ENCODE measurements at places on chromosomes 2 and 18.
A peak's percentile ranks its signal among the peaks of the same experiment; 100 is the strongest.

DNA sequence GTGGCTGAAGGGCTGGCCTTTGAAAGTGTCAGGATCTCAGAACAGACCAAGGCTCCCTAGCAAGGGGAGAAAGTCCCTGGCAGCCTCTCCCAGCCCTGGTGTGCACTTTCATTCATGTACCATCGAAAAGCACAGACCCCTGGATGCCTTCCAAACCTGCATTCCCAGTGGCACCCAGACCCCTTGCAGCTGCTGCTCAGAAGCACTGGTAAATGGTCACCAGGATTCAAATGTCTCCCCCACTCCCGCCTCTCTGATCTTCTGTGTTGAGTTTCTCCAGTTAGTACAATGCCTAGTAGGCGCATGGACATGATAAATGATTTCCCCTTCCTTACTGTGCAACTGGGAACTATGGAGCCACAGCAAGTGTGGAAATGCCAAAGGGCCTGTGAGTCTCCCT is 180.0 kb downstream of the GLI2 start:
- DNase-seq = no peak

GRCh38 chr18:79733135-79733701 is 53.6 kb downstream of the CTDP1 start:
- DNase-seq = no peak

DNA sequence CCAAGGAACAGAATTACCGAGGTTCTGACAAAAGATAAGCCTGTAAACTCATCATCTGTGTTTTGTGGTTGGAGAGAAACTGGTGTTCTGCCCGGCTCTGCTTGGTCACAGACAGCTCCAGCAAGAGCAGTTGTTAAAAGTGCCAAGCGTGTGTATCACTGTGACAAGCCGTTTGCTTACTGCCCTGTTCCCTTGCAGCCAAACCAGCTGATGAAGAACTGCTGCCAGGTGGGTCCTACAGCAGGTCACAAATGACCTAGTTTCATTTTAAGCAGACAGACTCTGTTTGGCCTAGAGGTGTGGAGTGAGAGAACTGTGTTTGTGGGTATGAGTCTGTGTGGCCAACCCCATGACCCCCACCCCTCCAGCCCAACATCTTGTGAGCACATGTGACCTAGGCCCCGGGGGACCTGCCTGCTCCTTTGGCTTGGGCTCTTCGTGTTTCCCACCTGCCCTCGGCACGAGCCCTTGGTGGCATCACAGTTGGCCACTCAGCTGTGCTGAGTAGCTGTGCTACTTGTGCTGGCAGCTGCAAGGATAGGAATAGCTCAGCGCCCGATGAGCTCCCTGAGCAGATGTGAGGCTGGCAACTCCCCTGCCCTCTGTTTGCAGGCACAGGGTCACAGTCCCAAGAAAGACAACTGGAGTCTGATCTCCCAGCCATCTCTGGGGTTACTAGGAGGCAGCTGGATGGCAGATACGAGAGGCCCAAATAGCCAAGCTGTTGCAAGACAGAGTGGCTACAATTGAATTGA is 9.7 kb downstream of the OXER1 start:
- no peak for DNase-seq

DNA sequence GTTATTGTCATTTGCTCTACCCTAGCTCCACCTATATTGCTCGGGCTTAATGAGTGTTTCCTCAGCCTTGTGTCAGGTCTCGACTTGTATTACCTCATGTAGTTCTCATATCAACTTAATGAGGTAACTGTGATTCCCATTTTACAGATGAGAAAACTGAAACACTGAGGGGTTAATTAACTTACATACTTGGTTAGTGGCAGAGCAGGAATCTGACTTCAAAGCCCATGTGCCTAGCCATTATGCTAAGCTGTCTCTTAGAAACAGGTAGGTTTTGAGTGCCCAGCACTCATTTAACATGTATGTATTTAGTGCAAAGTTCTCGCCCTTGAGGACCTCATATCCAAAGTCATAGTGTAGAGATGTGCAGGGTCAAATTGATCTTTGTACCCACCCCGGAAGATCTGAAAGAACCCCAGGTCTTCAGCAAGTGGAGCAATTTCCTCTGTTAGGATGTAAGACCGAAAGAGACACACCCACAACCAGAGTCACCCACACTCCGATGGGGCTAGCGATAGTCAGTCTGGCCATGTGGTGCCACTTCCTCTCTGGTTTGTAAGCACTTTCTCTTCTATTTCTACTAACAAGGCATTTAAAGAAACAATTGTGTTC is 121.0 kb upstream of the SLC39A10 start:
- DNase-seq = no peak

DNA sequence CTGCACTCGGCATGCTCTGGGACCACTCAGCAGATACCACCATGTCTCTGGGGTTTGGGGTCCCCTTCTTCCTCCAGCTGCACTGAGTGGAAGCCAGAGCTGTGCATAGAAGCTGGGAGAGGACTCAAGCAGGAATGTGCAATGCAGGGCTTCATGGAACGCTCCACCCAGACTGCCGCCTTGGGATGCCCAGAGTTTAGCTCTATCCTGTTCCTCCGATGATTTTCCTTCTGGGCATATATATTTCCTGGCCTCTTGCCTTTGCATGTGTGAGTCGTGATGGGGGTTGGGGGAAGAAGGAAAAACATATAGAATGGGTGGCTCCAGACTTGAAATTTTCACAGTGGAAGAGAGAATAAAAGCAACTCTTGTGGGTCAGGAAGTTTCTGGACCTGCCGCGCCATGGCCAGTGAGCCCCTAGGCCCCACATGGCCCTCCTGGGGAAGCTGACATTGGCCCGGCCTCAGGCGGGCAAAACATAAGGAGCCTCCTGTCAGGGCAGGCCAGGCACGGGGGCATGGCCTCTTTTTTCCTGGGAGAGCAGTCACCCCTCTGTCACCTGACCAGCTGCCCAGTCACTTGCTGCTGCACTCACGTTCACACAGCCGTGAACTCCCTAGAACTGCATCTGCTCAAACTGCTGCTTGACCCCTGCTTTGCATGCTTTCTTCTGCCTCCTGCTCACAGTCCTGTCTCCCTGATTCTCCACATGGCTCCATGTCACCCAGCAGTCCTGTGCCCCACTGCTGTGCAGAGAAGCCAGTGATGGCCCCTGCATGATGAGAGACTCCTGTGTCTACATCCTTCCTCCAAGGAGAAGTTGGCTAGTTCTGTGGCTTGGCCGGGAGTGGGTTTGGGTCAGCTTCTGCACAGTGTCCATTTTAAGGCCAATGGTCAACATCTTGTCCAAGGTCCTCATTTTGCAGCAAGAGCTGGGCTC is 197.8 kb downstream of the CTIF start:
- no peak for DNase-seq

GRCh38 chr2:20021405-20022009 is 9.0 kb upstream of the MATN3 start:
- DNase-seq = no peak

- no peak for DNase-seq
Measured at GRCh38 chr2:165435611-165436010, 33.9 kb upstream of the CSRNP3 start.

DNA sequence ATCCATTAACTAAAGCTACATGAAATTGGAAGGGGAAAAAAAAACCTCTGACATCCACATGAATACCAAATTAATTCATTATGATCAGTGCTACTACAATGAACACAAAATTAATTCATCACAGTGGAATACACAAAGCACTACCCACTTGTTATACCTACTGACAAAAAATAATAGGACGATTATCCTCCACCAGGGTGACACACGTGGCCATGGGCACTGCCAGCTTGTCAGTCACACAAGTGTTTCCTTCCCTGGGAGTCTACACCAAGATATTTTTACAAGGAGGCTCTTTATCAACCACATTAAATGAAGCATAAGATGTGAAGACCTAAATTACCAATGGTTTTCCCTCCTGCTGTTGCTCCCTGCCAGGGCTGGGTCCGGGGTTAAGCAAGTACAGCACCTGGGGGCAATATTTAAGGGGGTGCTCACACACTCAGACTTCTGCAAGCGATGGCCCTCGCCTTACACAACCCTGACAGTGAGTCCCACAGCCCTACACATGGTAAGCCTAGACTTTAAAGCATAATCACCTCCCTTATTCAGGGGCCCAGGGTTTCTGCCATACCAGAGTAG is 90.1 kb downstream of the TCF4 start:
- no peak for DNase-seq

DNA sequence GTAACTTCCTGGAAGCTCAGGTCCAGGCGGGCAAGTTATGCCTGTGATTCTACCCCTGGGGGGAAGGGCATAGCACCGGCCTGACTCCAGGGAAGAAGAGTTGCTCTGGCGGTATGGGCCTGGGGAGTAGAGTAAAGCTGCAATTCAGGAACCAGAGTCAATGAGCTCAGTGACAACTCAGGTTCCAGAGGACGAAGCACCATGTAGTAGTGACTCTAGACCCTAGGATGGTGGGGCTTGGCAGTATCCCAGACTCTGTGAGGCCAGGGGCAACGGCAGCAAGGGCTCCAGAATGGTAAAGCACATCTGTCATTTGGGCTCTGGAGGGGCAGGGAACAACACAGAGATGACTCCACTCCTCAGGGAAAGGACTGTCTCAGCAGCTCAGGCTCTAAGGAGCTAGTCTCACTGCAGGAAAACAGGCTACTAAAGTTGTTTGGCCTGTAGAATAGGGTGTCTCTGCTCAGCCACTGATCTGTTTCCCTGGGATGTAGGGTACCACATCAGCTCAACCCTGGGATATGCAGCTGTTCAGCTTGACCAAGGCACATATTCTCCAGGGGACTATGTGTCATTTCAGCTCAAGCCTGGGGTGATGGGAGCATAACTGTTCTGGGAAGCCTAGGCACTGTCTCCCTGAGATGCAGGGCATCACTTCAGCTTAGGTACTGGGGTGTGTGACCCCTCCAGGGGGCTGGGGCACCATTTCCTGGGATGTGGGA is 36.2 kb upstream of the RHOB start:
- DNase-seq = no peak

DNA sequence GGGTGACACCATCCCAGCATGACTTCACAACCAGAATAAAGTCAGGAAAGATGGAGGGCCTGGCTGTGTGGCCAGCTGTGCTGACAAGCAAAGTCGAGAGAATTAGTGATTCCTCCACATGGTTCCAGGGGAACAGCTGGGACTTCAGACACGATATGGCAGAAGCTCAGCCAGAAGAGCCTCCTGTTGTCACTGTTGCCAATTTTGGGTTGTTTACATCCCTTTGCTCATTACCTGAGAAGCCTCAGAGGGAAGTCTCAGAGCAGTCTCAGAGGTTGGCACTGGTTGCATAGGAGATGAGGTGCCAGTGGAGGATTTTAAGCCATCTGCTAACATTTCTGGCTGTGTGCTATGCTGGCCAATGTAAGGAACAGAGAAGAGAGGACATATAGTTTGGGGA is 16.0 kb downstream of the LINC00305 start:
- no peak for DNase-seq

DNA sequence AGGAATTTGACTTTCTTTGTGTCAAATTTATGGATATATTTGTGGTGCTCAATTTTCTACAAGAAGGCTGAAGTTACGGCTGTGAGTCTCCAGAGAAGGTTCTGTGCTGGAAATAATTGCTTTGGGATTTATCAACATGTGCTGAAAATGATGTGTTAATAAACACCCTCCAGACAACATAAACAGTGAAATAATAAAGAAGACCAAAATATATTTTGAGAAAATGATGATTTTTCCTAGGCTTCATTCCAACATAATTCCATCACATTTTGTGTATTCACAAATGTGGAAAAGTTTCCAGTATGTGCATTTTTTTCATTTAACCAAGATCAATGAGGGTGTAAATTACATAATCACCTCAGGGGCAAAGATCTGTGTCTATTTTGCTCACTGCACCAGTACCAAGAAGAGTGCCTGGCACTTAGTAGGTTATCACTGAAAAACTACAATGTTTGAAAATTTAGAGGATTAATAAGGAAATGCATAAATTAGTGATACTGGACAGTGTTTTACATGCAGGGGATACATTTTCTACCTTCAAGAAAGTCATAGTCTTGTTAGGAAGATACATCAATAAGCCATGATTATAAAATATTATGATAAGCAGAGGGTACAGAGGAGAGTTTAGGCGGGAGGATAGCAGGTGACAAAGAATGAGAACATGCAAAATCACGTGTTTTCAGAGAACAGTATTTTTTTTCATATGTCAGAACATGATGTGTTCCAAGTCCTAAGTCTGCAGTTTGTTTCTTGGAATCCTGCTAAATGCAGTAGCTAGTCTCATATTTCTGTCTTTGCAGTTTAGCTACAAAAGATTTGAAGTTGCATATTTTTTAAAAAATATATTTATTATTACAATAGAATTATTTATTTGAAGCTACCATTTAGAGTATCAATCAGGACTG is 127.6 kb upstream of the DLGAP1 start:
- DNase-seq = no peak

DNA sequence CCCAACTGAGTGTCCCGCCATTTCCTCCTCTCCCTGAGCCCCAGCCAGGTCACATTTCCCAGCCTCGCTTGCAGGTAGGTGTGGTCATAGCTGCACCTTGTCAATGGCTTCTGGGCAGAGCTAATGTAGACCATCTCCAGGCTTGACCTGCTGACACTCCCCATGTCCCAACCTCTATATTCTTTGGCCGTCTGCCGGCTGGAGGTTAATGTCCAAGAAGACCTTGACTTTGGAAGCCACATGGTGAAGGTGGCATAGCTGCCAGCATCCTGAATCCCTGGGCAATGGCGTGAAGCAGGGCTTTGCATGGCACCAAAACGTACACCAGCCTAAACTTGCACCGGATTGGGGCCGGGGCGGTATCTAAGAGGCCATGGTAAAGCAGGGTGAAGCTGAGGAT is 88.3 kb downstream of the SPP2 start:
- DNase-seq = no peak

- no peak for DNase-seq
Measured at GRCh38 chr2:165573534-165574461, 104.3 kb downstream of the CSRNP3 start.

DNA sequence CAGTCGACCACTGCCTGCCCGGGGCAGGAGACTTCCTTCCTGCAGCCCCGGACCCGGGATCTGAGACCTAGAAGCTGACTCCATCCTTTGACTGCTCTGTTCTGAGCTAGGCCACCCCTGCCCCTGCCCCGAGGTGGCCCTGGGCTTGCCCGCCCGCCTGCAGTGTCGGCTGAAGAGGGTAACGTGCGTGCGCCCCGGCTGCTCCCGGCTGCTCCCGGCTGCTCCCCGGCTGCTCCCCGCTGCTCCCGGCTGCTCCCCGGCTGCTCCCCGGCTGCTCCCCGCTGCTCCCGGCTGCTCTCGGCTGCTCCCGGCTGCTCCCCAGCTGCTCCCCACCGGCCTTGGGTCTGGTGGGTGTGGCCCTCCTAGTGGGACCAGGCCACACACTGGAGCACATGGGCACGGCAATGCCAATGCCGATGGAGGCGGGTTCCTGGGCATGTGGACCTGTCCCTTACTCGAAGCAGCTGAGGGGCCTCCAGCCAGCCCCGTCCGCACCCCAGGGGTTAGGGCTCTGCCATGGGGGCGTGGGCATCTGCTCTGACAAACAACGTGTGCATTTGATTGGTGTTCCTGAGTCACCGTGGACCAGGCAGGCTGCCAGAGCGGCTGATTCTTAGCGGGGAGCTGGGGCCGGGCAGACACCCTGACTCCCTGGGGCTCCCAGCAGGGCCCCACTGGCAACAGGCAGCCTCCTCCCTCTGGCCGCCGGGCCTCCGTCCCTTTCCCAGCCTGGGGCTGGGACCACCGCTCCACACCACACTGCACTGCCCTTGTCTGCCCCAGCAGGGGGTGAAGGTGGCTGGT is 2.0 kb upstream of the GAL3ST2 start:
- peak; percentile 12 for DNase-seq
